ENCODE measurements at places on chromosomes 3 and 15.

- DNase-seq, result peak; percentile 22
Measured at GRCh38 chr15:65583701-65584100, 27.2 kb downstream of the INTS14 start.

DNA sequence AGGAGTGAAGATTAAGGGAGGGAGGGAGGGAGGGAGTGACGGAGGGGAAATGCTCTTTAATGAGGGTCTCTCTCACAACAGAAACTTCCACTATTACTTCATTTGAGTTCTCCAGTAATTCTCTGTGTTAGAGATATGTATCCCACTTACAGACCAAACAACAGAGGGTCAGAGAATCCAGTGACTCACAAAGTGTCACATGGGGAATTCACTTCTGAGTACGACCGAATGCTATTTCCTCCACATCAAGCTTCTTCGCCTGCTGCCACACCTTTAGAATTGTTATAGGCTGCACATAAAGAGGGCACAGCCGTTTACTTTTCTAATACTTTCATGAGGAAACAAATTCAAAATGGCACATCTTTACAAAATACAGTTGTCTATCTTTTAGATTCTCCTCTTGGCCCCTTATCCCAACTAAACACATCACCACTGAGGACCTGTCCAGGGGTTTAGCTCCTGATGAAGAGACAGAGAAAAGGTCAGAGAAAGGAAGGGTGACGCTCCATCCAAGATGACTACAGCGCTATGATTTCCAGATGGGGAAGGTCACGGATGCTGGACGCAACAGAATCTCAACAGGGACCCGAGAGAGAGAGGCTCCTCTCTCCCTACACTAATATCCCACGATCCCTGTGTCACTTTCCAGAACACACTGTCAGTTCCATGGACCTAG, 119.0 kb downstream of the XXYLT1 start:
- peak; percentile 70 for DNase-seq

GRCh38 chr3:78728406-78729145, 1039.2 kb downstream of the ROBO1 start:
- DNase-seq, result peak; percentile 71

DNA sequence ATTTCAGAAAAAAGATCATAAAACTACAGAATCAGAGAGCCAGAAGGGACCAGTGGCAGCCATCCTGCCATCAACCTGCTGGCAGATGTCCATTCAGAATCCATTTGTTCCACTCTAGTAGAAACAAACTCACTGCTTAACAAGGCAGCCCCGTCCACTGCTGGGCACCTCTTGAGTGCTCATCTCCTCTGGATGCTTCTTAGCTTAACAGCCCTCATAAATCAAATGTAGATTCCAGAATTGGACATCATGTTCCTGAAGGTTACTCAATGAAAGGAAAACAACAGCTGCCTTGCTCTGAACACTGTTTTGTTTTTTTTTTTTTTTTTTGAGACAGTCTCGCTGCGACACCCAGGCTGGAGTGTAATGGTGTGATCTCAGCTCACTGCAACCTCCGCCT, 37.3 kb downstream of the ABCC5 start:
- no peak for DNase-seq

GRCh38 chr15:90046911-90047392, 45.8 kb downstream of the ZNF710 start:
- DNase-seq, result no peak

DNA sequence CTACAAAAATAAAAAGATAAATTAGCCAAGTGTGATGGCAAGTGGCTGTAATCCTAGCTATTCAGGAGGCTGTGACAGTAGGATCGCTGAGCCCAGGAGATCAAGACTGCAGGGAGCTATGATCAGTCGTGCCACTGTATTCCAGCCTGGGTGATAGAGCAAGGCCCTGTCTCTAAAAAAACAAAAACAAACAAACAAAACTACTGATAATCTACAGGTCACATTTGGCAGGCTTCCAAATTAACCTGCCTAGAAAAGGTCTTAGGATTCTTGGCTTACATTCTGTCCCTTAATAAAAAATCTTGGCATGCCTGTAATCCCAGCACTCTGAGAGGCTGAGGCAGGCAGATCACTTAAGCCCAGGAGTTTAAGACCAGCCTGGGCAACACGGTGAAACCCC, 33.4 kb upstream of the SETD2 start:
- DNase-seq, result no peak

DNA sequence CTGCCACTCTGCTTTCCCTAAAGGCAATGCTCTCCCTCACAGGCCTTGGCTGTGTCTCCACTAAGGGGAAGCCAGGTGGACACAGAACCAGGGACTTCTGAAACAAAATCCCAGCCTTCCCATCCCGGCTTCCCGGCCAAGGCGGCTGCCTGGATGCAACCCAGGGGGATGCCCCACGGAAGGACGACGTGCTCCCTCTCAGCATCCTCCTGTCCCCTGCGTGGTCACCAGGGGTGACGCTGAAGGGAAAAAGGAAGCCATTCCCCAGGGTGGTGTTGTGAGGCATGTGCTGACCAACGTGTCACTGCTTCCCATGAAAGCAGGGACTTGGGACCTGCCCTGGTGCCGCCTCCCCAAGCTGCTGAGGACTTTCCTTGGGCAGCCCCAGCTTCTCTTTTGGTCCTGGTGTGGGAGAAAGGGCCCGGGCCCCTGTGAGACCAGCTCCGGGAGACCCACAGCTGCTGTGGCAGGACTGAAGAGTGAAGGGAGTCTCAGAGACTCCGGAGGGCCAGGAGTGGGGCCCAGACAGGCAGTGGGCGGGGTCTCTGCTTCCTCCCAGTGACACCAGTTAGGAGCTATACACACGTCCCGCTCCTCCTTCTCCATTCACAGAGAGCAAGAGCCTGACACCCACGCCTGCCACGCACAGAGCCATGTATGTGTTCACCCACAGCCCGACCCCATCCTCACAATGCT, 139.2 kb downstream of the NUP210 start:
- DNase-seq, result no peak

- DNase-seq, result no peak
Measured at GRCh38 chr3:30263925-30264313, 342.5 kb upstream of the TGFBR2 start.

DNA sequence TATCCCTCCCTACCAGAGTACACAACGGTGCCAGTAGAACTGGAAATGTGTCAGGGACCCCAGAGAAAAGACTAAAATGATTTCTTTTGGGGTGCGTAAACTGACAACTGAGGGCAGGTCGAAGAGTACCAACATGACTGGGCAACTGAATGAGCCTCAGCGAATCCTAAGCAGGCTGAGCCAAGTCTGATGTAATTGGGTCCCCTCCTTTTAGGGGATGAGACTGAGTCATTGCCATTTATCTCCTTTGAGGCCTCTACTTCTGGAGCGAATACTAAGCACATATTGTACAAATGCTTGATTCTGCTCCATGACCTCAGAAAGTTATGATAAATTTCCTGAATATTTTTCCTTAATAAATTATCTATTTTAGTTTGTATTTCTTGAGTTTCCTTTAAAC, 17.3 kb upstream of the GPR156 start:
- peak; percentile 11 for DNase-seq

DNA sequence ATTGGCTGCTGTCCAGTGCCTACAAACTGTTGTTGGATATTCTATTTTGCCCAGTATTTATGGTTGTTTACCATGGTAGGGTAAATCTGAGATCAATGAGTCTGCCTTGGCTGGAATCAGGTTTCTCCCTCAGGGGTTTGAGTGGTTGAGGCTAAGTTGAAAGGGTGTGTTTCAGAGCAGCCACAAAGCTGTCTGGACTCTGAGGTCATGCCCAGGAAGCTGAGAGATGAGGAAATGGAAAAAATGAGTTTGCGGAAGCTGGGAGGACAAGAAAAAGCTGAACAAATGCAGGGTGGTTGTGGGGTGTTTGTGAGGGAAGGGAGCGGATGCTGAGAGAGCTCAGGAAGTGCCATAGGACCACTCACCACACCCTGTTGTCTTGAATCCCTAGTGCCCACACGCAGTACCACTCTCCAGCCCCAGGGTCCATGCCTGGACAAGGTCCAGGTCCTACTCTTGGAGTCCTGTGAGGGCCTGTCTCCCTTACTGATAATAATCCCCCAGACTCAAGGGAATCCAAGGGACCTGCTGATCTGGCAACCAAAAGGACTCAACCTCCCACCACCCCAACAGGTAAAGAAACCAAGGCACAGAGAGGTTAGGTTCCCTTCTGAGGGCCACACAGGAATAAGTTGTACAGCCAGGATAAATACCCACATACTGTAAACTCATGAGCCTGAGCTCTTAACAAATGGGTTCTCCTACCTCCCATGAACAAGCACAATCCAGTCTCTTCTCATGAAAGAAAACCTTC, 81.6 kb downstream of the PPCDC start:
- DNase-seq, result peak; percentile 92

DNA sequence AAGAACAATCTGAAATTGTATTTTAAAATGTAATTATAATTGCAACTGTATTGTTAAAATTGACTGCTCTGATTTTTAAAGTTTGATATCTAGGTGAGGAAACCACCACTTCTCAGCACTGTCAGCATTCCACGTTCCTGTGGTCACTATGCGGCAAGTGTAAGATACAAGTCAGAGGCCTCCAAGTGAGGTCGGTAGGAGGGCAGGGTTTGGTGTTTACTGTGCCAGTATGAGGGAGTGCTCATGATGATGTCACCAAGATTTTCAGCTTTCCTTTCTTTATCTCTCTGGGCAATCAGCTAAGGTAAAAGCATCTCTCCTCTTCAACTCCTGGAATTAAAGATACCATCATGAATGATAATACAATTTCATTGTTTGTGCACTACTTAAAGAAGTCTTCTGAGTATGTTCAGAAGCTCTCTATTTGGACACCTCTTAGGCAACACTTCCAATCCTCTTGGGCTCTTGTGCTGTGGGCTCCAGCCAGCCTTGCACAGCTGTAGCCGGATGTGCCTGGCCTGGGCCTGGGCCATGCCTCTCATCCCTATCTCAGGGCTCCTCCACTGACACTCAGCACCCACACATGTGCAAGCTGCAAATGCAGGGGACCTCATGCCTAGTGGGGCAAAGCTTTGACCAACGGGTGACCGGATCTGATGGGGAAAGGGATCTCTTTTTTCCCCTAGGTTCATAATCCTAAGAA, 42.9 kb downstream of the CCR3 start:
- DNase-seq, result no peak

- no peak for DNase-seq
Measured at GRCh38 chr3:50173685-50174516, 17.5 kb upstream of the GNAT1 start.

DNA sequence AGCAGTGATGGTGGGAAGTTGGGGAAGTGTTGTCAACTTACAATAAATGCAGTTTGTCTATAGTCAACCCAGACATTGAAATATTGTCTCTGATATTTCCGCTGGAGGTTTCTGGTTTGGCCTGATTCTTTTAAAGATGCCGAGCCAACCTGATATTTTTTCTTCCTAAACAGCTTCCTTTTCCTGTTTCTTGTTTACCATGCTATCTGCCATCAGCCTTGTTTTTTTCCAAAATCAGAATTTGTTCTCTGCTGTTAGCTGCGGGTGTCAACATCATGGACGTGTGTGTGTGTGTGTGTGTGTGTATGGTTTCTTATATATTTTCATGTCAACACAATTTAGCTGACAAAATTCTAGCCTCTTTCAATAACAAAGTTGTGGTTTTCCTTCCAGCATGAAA, 41.2 kb upstream of the XCR1 start:
- no peak for DNase-seq

Measured in fibroblast of skin of scalp (primary cell).